ENCODE measurements at places on chromosomes 6 and 20.
A peak's percentile ranks its signal among the peaks of the same experiment; 100 is the strongest.

GRCh38 chr6:81075974-81076373 lies 676.5 kb downstream of the TENT5A start:
- no peak for DNase-seq

DNA sequence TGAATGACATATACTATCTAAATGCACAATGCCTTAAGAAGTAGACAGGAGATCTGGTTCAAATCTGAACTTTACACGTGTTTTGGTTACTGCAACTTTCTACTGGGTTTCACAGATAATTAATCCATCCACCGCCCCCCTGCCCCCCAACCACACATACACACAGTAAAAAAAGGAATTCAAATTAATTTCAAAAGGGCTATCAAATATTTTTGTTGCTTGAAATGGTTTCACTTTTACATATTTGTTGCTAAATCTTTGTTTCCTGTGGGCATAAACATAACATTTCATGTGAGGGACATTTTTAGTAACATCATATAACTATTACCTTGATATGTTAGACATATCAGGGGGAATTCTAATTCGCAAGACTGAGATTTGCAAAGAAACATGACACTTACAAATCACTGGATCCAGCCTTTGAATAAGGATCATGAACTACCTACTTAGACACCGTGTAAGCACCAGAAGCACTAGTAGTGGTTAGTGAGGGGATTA lies 7.5 kb downstream of the NEDD9 start:
- no peak for DNase-seq

GRCh38 chr6:56314683-56315523 lies 67.5 kb upstream of the COL21A1 start:
- no peak for DNase-seq

- DNase-seq: no peak
These were observed 11.4 kb downstream of the RANBP9 start for GRCh38 chr6:13700232-13700631.

GRCh38 chr6:42407379-42407778 lies 44.3 kb downstream of the TRERF1 start:
- DNase-seq: no peak

- no peak for DNase-seq
These were observed 17.6 kb upstream of the SYNJ2 start for GRCh38 chr6:157964100-157964499.

- DNase-seq: peak; percentile 36
These were observed 69.7 kb downstream of the PHACTR3 start for GRCh38 chr20:59673998-59674445.

- DNase-seq: no peak
These were observed 286.3 kb downstream of the BTBD9 start for GRCh38 chr6:38353310-38354036.

GRCh38 chr20:10674684-10675449 lies 1.1 kb upstream of the JAG1 start:
- DNase-seq: peak; percentile 90

GRCh38 chr6:10719296-10719963 lies 3.4 kb upstream of the TMEM14C start:
- DNase-seq: no peak

GRCh38 chr6:34806738-34807453 lies 15.0 kb downstream of the BLTP3A start:
- no peak for DNase-seq

GRCh38 chr6:144331491-144331969 lies 46.4 kb downstream of the UTRN start:
- DNase-seq: no peak

DNA sequence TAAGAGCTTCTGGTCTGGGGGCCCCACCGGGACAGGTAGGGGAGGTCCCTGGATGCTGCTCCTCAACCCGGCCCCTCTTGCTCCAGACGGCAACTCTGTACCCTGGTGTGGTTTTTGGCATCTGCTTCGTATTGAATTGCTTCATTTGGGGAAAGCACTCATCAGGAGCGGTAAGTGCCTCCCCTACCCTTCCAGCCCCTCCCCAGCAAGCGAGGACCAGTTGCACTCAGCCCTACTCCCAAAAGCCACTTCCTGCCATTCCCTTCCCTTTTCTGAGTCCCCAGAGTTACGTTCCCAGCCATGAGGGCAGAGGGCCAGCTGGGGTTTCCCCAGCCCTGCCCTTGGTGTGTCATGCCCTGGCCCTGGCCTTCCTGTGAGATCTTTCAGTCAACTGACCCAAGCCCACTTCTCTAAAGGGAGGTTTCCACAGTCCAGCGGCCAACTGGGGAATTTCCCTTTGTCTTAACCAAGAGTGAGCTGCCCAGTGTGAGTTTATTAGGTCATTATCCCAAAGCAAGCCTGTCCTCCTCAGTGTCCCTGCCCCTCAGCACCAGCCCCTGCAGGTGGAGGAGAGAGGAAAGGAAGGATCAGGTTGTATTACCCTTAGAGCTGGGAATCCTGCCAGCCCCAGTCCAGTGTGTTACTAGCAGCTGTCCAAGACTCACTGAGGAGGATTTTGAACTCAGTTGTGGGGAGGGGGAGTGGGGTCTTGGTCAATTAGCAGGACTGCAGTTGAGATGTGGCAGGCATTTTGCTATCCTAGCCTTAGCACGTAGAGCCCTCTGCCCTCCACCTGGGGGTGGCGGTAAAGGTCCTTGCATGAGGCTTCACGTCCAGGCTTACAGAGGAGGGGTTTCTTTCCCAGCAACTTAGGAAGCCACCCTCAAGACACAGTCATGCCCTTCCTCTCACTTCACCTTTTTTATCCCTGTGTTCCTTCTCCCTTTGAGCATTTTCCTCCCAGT lies 45.8 kb downstream of the TM9SF4 start:
- peak; percentile 86 for DNase-seq

- DNase-seq: no peak
These were observed 679 bp upstream of the PPDPF start for GRCh38 chr20:63519668-63520503.

DNA sequence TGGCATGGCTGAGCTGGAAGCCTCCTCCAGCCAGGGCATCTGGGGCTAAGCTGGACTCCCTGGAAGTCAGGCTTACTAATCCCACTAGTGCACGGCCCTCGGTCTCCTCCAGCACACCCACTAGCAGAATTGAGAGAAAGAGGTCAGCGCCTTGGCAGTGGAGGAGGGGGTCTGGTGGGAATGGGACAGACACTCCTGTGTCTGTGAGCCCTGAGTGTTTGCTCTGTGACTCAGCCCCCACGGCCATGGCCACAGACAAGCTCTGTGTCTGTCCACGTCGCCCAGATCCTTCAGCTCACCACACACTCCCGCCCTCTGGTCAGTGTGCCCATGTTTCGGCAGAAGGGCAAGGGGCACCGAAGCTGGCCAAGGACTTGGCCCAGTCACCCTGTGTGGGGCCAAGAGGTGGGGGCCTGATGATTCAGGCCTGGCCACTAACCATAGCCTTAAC lies 8.8 kb downstream of the MDFI start:
- no peak for DNase-seq

DNA sequence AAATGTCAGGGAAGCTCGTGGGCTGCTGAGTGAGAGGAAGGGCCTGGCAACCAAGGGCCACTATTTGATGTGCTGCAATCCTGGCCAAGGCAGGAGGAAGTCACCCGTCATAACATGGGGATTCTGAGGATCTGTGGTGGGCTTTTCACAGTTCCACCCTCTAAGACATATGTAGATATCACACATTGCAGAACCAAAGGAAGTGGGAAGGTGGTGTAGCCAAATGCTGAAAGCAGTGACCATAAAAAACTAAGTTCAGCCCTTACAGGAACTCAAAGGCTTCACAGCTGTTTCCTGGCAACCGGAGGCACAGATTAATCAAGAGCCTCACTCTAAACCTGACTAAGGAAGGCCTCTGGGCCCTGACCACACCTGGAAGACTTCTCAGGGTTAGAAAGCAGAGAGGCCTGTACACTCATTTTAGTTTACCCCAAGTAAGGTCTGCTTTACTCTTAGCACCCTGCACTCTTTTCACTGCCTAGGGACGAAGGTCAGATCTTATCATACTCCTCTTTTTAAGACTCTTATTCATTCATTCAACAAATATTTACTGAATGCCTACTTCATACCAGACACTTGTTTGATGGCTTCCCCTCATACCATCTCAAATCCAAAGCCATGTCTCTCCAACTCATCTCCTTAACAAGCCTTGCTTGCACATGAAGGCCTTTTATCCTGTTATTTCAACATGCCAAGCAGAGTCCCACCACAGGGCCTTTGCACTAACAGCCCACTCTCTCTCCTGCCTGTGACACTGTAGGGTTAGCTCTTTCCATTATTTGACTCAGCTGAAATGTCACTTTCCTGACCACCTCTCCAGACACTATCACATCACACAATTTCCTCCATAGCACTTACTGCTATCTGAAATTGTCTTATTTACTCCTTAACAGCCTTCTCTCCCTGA lies 2.6 kb downstream of the UBE2V1 start:
- DNase-seq: no peak

GRCh38 chr6:161001421-161001820 lies 9.9 kb downstream of the MAP3K4 start:
- no peak for DNase-seq

- DNase-seq: no peak
These were observed 291.0 kb downstream of the ZFAND3 start for GRCh38 chr6:38110481-38110971.

GRCh38 chr6:71138376-71138775 lies 150.2 kb upstream of the OGFRL1 start:
- DNase-seq: no peak

All from coronary artery (tissue), 2 donors.